ENCODE measurements at places on chromosomes 4 and X.

GRCh38 chr4:101355246-101355645 is 7.9 kb upstream of the PPP3CA start:
- DNase-seq, result no peak

DNA sequence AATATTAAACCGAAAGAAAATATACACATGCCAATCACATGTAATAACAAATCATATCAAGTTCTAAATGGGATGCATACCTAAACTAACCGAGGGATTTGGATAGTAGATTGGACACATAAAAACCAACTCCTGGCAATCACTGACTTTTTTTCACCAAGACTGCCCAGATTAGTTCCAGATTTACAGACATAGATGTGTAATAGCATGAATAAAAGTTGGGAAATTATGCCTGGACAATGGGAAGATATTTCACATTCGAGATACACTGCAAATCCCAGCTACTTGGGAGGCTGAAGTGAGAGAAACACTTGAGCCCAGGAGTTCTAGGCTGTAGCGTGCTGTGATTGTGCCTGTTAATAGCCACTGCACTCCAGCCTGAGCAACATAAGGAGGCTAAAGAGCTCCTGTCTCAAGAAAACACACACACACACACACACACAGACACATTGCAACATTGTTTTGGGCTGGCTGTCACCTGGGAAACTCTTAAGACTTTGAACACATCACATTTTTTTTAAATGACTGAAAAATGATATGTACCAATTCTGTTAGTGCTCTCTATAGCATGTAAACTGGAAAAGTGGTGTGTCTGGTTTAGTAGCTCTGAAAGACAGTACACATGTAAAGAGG is 5.7 kb downstream of the RAB40A start:
- DNase-seq, result no peak

GRCh38 chr4:4392501-4393183 is 5.7 kb downstream of the NSG1 start:
- no peak for DNase-seq

- no peak for DNase-seq
Observed at GRCh38 chrX:84170931-84171330, 17.1 kb downstream of the RPS6KA6 start.

- no peak for DNase-seq
Observed at GRCh38 chr4:78313754-78314120, 237.8 kb upstream of the ANXA3 start.

GRCh38 chrX:6465756-6466155 is 69.2 kb downstream of the VCX3A start:
- no peak for DNase-seq

DNA sequence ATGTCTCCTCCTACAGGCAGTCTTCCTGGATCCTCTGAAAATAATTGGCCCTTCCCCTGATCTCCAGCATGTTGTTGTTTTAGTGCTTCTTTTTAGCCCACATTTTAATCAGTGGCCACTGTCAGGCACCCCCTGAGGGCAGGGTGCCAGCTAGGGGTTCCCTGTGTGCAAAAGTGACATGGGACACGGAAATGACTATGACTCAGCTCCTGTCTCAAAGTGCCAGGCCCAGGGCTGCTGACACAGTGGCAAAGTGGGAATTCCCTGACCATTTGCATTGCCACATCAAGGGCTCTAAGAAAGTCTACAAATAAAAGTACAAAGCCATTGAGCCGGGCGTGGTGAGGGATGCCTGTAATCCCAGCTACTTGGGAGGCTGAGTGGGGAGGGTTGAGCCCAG is 24.8 kb downstream of the HMX1 start:
- DNase-seq, result no peak

DNA sequence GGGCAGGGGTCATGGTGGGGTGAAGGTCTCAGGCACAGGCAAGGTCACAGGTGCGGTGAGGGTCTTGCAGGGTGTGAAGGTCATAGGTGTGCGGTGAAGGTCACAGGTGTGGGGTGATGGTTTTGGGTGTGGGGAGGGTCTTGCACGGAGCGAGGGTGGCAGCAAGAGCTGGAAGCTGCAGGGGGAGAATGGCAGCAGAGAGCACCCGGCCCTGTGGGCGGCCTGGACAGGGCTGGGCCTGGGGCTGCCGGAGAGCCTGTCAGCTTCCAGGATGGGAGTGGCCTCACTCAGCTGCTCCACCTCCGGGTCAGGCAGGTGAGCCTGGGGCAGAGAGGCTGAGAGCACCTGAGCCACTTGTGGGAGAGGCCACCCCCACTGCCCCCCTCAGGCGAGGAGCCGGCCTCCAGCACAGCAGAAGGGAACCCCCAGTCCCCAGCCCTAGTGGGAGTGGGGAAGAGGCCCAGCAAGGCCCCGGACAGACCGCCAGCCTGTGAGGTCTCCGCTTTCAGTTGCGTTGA is 1.5 kb downstream of the MSANTD1 start:
- DNase-seq, result no peak

DNA sequence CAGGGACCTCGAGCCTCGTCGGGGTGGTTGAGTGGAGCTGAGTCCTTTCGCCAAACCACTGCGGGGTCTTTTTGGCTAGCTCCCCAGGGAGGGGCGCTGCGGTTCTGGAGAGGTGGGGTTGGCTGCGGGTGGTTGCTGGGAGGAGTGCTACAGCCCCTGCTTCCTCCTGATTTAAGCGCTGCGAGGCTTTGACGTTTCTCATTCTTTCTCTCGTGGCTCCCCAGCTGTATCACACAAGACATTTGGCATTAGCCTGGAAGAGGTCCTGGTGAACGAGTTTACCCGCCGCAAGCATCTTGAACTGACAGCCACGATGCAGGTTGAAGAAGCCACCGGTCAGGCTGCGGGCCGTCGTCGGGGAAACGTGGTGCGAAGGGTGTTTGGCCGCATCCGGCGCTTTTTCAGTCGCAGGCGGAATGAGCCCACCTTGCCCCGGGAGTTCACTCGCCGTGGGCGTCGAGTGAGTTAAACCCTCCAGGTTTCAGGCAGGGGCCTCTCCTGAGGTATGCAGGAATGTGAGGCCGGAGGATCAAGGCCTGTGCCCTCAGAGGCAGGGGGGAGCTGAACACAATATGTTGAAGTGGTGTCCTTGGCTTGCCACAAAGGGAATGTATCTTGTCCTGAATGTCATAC is 25.5 kb downstream of the ARHGAP36 start:
- no peak for DNase-seq

GRCh38 chr4:150828159-150828558 is 186.9 kb downstream of the LRBA start:
- peak; percentile 43 for DNase-seq

GRCh38 chr4:159015841-159016240 is 87.0 kb upstream of the RAPGEF2 start:
- DNase-seq, result no peak

GRCh38 chrX:107716118-107716684 is 59.4 kb downstream of the TSC22D3 start:
- no peak for DNase-seq

- no peak for DNase-seq
Observed at GRCh38 chr4:153724606-153725005, 35.2 kb downstream of the RNF175 start.

Measured in effector memory CD4-positive, alpha-beta T cell (primary cell).